ENCODE measurements at places on chromosomes 3 and 15. TPM values are rescaled to one million over a fixed set of nuclear protein-coding genes. Genes with fewer than 3 reads are reported as not detected.

- no peaks in the 10 kb centered on the region for H3K4me1 ChIP-seq
- H3K27ac ChIP-seq, result no peak overlapping the region
- no peak overlapping the region for H3K4me3 ChIP-seq
- H3K27me3 ChIP-seq, result no peaks in the 10 kb centered on the region
These were observed 16.5 kb downstream of the ZXDC start for GRCh38 chr3:126459111-126459762.

GRCh38 chr3:188299068-188299467 is 145.1 kb downstream of the LPP start:
- no peaks in the 10 kb centered on the region for H3K36me3 ChIP-seq
- no peak overlapping the region for H3K27ac ChIP-seq
- no peak overlapping the region for H3K4me3 ChIP-seq
- H3K4me1 ChIP-seq, result no peaks in the 10 kb centered on the region

- H3K27ac ChIP-seq, result no peak overlapping the region
- no peak overlapping the region for H3K4me3 ChIP-seq
- H3K4me1 ChIP-seq, result peaks cover 11% of the 10 kb centered on the region
- DNase-seq, result no peak
- H3K36me3 ChIP-seq, result no peaks in the 10 kb centered on the region
These were observed 44.9 kb upstream of the TSEN2 start for GRCh38 chr3:12439161-12439940.

DNA sequence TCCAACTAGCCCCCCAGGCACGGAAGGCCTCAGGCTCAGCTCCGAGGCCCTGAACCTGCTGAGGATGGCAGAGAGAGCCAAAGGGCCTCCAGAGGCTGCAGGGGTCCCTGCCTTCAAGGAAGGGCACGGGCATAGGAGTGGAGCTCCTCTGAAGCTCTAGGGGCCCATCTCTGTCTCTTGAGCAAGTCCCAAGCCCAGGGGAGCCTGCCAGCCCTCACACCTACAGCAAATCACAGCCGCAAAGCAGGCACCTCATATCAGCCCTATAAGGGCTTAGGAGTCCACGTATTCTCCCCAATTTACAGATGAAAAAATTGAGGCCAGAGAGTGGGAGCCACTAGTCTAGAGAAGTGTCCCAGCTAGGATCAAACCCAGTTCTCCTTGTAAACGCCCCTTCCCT is 14.2 kb downstream of the PSTPIP1 start:
- DNase-seq, result no peak
- H3K27ac ChIP-seq, result no peak overlapping the region
- H3K36me3 ChIP-seq, result no peaks in the 10 kb centered on the region
- H3K4me3 ChIP-seq, result no peak overlapping the region
- H3K27me3 ChIP-seq, result no peaks in the 10 kb centered on the region

The SIDT1 gene
- total RNA-seq, result not detected

The KCNMB3 gene
- total RNA-seq, result 2.7 TPM
